ENCODE measurements at places on chromosomes 7 and 10. TPM values are rescaled to one million over a fixed set of nuclear protein-coding genes. Genes with fewer than 3 reads are reported as not detected.

Gene IGFBP3
- 226 TPM for total RNA-seq

Gene C1QL3
- total RNA-seq: not detected

Gene NPFFR1
- not detected for total RNA-seq

Gene SAP25
- total RNA-seq: 0.73 TPM

Gene EXOC6
- total RNA-seq: 19.2 TPM

Gene HTR5A
- not detected for total RNA-seq

Gene AGK
- 28.4 TPM for total RNA-seq

Gene GIMAP8
- not detected for total RNA-seq

Gene LIPM
- total RNA-seq: not detected

Gene TEX36
- total RNA-seq: not detected
